Activated CD4-positive, alpha-beta T cell treated with anti-CD3 and anti-CD28 coated beads, Interleukin-2, amount 50 U/mL, for 4 hours (primary cell): ENCODE measurements at places on chromosomes 6 and 20.

GRCh38 chr20:49346682-49347081 lies 68.8 kb upstream of the ZNFX1 start:
- no peak for DNase-seq

- no peak for DNase-seq
Observed at GRCh38 chr6:137260217-137260616, 41.0 kb upstream of the IFNGR1 start.

DNA sequence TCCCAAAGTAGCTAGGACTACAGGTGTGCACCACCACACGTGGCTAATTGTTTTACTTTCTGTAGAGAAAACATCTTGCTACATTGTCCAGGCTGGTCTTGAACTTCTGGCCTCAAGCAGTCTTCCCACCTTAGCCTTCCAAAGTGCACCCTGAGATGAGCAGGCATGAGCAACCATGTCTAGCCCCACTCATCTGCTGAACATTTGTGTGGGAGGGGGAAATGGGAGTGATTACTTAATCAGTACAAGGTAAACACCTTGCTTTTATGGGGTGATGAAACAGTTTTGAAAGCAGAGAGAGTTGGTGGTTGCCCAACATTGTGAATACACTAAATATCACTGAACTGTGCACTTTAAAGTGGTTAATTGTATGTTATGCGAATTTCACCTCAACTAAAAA lies 5.3 kb downstream of the APMAP start:
- DNase-seq: no peak

GRCh38 chr20:10644458-10645204 lies 29.2 kb downstream of the JAG1 start:
- DNase-seq: no peak

- no peak for DNase-seq
Observed at GRCh38 chr6:38018755-38019165, 199.2 kb downstream of the ZFAND3 start.

DNA sequence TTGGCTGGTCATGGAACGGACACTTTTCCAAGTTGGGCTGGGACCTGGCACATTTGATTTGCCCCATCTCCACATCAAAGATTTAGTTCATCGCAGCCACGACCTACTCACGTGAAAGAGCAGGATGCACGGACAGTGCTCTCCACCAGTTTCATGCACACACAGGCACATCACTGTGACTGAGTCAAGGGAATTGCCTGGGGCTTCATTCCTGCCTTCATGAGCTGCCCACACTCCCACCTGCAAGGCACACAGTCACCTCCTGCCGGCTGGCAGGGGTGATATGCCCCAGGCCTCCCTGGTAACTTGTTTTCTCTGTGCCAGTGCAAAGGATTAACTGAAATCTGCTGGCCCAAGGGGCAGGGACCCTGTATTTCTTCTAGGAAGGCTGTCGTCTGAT lies 23.3 kb upstream of the CST1 start:
- no peak for DNase-seq

- DNase-seq: no peak
Observed at GRCh38 chr6:20946022-20946421, 411.8 kb downstream of the CDKAL1 start.

GRCh38 chr20:22338140-22338708 lies 246.1 kb downstream of the FOXA2 start:
- no peak for DNase-seq

GRCh38 chr20:55211481-55211880 lies 736.1 kb downstream of the DOK5 start:
- no peak for DNase-seq

- DNase-seq: no peak
Observed at GRCh38 chr6:28985462-28986164, 19.5 kb downstream of the ZNF311 start.

GRCh38 chr6:116003668-116004067 lies 57.0 kb downstream of the FRK start:
- DNase-seq: no peak

GRCh38 chr6:100105919-100106529 lies 112.0 kb upstream of the MCHR2 start:
- no peak for DNase-seq
